K562 (cell line): ENCODE measurements at places on chromosomes 12 and 14.

DNA sequence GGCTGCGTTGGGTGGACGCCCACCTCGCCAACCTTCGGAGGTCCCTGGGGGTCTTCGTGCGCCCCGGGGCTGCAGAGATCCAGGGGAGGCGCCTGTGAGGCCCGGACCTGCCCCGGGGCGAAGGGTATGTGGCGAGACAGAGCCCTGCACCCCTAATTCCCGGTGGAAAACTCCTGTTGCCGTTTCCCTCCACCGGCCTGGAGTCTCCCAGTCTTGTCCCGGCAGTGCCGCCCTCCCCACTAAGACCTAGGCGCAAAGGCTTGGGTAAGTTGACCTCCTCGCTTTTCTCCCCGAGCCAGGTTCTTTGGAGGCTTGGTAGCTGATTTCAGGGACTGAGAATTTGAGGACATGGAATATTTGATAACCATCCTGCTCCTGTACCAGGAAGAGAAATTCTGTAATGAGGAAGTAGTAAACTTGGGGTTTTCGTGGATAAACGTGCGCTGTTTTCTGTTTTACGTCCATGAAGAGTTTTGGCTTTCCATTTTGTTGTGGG is 530 bp downstream of the APAF1 start:
- peak; percentile 33 for DNase-seq

DNA sequence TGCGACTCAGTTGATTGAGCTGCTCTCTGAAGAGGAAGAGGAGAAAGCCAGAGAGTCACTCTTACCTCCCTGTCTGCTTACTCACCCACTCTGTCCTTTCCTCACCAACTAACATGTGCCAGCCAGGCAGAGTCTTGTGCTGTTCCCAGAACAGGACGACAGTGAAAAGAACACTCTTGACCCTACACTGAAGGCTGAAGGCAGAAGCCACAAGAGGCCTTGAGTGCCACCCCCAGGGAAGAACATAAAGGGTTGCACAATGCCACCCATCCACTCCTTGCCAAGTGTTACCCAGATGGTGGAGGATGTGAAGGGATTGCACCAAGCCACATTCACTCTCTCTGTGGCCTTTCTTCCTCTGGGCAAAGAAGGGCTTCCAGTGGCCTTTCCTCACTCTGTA is 12.8 kb downstream of the ABHD4 start:
- DNase-seq, result no peak

GRCh38 chr12:26519462-26519861 is 313.5 kb downstream of the ITPR2 start:
- DNase-seq, result no peak

DNA sequence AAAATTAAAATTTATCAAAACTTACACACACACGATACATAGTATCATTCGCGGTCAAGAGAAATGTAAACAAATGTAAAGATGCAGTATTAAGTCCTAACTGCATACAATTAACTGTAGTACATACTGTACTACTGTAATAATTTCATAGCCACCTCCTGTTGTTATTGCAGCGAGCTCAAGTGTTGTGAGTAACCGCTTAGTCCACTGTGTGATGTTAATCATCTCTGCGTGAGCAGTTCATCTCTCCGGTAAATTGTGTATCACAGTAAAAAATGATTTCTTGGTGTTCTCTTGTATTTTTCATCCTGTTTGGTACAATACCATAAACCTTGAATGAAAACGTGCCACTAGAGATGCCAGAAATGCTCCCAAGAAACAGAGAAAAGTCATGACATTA is 6.5 kb downstream of the EPS8 start:
- DNase-seq, result no peak

DNA sequence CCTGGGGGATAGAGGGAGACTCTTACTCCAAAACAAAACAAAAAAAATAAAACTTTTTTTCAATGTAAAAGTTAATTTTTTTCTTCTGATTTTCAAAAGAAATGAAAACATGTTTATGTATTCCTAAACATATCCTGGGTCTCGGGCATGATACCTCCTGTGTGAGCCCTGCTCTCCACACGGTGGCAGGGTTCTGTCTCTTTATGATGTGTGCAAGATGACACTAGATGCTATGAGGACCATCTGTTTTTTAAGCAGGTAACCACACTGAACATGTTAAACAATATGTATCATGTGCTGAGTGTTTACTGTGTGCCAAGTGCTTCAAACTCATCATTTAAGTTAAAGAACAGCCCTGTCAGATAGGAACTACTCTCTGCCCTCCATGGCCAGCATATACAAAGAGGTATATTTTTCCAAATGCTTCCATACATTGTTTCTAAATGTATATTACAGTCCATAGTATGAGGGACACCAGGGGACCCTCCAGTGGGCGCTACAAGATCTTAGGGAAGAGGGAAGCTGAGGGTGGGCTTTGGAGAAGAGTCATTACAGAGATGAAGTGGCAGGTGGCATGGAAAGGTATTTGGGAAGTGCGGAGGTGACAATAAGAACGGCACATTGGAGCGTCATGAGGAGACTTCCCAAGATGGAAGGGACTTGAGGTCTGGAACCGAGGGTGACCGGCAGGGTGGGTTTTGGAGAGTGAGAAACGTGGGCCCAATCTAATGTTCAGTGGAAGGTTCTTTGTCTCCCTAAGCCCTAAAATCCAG is 28.5 kb downstream of the FOS start:
- peak; percentile 18 for DNase-seq
